AG09319 (cell line): ENCODE measurements at places on chromosomes 4 and X.
A peak's percentile ranks its signal among the peaks of the same experiment; 100 is the strongest.

DNA sequence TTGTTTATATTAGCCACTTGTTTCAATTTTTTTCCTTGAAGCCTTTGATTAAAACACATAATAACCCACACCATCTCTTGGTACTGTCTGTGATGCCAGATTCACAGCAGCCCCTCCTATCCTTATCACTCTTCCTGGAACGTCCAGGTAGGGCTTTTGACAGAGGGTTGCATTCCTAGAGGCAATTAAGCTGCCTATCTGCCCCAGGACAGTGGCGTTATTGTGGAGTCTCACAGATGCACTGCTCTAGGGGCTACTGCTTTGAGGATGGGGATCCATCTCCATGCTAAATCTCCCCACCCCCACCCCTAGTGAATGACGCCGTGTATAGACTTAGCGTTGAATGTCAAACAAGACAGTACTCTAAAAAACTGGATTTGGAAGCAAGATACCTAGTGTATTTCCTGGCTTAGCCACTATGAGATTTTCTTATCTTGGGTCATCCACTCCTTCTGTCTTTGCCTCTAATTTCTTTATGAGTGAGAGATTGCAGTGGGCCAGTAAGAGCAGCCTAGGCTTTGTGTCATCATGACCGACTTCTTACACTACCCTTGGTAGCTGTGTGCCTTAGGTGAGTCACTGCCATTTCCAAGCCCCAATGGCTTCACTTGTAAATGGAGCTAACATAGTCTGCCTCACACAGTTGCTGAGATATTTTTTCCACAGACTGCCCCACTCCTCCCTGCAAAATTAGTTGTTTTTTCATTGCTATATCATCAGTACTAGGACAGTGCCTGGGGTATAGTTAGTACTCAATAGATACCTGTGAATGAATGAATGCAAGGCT, 90.9 kb downstream of the EGF start:
- no peak for DNase-seq

DNA sequence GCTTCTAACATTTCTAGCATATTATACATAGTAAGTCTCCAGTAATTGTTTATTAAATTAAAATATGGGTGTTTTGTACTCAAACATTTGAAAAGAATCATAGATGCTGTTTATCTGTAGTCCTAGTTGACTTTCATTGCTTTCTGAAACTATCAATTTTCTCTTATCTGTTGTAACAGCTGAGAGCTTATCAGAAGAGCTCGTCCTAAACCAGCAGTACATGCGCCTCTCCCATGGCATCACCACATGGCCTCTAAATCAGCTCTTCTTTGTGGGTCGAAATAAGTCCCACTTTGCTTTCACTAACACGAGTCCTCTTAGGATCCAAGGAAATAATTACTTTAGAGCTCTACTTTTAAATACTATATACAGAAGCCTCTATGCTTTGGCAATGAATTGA, 55.1 kb downstream of the PPP3CA start:
- no peak for DNase-seq

- DNase-seq = no peak
Measured at GRCh38 chrX:46844913-46845312, 8.1 kb downstream of the RP2 start.

GRCh38 chr4:108586778-108587177, 33.6 kb upstream of the RPL34 start:
- no peak for DNase-seq

DNA sequence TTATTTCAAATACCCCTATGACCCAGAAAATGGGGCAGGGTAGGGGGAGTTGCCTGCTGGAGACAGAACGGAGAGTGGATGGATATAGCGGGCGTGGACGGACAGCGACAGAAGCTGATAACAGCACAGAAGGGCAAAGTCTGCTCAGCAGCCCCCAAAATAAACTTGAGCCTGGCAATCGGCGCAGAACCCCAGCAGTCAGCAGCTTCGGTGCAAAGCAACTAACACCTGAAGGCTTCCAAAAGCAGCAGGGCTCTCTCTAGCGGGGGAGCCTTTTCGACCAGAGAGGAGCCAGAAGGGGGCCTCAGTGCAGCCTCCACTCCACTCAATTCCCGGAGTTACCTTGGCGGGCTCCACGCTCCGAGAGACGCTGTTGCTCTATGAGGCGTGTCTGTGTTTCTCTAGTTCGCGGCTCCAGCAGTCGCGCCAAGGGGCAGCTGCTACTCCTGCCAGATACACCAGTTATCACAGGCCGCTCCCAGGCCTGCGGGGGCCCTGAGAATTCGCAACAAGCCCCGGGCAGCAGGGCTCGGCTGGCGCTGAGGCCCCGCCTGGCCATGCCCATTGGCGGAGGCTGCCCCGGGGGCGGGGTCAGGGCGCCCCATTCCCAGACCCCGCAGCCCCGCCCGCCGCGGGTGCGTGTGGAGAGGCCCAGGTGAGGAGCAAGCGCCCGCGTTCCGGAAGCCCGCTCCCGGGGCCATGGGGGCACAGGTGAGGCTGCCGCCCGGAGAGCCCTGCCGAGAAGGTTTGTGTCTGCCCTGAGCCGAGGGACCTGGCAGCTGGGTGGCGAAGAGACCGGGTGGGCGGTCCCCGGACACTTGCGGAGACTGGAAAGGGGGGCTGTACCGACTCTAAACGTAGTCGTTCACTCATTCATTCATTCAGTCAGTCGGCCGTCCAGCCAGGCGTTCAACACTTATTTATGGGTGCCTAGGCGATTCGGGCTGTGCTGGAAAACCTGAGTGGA, at the start of the genes CNGA1 and NIPAL1:
Gene CNGA1, minus strand, starts transcription at position 541 of the 967 bp plus-strand sequence. CDS start 63,992 bp downstream, outside the sequence.
Gene NIPAL1, plus strand, starts transcription at position 632 of the 967 bp plus-strand sequence. Its CDS starts 68 bp downstream, at position 700.
- DNase-seq = no peak

DNA sequence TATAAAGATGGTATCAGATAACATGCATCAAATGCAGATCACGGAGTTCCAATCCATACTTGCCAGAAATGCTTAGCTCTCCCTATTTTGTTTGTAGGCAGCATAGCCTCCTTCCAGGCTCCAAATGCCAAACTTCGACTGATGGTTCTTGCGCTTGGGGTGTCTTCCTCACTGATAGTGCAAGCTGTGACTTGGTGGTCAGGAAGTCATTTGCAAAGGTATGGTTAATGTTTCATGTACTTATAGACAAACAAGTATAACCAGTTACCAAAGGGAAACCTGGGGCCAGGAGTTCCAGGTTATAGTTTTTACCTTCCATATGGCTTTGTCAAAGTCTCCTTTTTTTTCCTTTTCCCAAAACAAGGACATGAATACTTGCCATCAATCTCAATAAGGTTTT, 5.3 kb downstream of the CWH43 start:
- no peak for DNase-seq

GRCh38 chr4:119113033-119113655, 22.5 kb upstream of the MYOZ2 start:
- DNase-seq = peak; percentile 57
